Fibroblast of skin of abdomen (primary cell): ENCODE measurements at places on chromosomes 13 and 19.
A peak's percentile ranks its signal among the peaks of the same experiment; 100 is the strongest.

GRCh38 chr13:66265371-66265770 lies 964.8 kb downstream of the PCDH9 start:
- no peak for DNase-seq

- DNase-seq: no peak
Observed at GRCh38 chr19:50516456-50516855, 2.7 kb upstream of the ASPDH start.

GRCh38 chr19:5035793-5036697 lies 67.1 kb downstream of the KDM4B start:
- peak; percentile 11 for DNase-seq

GRCh38 chr13:59111751-59112171 lies 1052.0 kb downstream of the DIAPH3 start:
- peak; percentile 91 for DNase-seq

DNA sequence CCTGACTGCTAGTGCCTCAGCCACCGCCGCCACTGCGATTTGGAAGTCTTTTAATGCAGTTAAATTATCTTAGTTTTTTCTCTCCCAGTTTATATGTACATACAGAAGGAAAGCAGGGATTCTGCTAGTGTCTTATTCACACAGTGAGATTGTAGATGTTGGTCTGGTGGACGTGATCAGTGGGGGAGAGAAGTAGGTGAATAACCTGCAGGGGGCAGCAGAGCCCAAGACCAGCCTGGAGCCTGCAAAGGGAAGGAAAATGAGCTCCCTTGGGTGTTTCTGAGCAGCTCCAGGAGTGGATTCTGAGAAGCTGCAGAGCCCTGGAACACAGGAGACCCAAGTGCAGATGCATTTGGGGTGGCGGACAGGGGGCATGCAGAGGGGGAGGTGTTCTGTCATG lies 26.3 kb downstream of the ZNF844 start:
- peak; percentile 41 for DNase-seq

DNA sequence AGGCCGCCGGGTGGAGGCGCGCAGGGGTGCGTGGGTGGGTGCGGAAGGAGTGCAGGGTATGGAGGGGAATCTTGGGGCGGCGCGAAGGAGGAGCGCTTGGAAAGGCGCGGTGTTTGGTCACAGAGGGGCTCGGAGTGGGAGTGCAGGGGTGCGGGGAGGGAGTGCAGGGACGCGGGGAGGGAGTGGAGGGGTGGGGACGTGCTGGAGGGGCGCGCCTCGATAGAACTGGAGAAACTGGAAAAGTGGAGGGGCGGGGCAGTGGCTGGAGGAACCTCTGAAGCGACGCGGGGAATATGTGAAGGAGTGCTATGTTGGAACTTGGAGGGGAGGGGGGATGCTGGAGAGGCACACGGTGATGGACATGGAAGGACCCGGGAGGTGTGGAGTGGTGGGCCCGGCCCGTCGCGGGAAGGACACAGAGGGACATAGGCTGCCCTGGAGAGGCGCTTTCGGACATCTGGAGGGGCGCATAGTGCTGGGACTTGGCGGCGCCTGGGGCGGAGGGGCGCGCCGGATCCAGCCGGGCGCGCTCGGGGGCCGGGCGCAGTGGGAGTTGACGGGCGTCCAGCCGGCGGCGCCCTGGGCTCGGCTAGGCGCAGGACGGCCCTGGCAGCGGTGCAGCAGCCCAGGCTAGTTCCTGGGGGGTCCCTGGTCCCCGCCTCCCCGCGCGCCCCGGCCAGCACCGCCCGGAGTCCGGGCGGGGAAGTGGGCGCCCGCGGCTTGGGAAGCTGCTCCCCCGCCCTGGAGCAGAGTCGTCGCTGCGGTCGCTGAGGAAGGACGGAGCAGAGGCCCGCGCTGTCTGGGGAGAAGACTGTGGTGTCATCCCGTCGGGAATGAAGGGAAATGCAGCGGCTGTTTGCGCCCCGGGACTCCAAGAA lies 20.8 kb upstream of the SGCG start:
- DNase-seq: peak; percentile 20

GRCh38 chr19:6018786-6019185 lies 40.8 kb upstream of the RANBP3 start:
- DNase-seq: no peak

DNA sequence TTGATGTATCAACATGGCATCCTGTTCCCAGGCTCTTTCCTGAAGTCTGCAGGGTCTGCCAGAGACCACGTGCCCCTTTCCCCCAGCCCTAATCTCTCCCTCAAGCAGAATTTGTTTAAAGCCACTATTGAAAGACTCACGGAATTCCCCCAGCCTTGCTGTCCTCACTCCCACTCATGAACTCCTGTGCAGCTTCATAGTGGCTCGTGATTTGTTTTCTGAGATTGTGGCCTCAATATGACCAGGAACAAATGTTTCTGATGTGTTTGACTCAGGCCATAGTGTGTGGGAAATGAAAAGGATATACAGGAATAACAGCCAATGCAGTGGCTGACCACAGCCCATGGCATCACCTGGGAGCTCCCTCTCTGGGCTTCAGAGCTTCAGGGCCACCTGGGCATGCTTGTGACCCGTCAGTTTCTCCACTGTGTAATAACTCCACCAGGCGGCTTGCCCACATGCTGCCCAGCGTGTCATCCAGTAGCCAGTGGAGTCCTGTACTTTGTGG lies 8.1 kb upstream of the SERPINE3 start:
- no peak for DNase-seq

DNA sequence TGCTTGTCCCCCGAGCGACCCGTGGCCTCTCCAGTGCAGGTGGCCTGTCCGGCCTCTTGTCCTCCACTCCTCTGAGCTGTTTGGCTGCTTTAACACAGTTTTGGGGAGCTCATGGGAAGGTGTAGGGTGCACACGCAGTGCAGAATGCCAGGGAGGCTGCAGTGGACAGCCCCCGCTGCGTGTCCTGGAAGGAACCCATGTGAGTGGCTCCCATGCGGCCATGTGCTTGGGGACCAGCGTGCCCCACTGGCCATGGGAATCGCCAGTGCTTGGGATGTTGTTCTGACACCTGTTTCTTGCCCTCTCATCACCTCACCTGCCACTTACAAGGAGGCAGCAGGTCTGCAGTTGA lies 22.6 kb upstream of the F7 start:
- no peak for DNase-seq

DNA sequence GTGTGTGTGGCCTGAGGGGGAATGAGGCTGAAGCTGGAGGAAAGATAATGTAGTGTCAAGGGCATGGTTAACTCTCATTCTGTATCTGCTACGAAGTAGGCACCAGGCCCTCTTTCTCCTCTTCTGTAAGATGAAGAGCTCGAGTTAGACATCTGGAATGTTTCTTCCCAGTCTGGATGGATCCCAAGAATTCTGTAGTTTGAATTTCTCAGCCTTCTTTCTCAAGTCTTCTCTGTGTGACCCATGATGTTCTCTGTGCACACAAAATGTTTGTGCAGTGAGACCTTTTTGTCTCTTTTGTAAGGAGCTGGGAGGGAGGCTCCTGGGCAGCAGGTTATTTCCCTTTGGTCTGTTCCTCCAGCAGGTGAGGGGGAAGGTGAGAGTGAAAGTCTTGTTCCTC lies 13.7 kb downstream of the FGF9 start:
- DNase-seq: no peak

DNA sequence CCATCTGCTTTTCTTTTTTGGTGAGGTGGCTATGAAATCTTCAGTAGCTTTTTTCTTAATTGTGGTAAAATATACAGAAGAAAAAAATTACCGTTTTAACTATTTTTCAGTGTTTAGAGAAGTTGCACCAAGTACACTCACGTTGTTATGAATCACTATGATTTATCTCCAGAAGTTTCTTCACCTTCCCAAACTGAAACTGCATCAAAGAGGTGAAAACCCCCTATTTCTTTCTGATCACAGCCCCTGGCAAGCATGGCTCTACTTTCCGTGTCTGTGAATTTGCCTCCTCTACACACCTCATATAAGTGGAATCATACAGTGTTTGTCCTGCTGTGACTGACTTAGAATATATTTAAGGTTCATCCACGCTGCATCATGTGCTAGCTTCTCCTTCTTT lies 15.6 kb upstream of the SIGLEC10 start:
- no peak for DNase-seq

DNA sequence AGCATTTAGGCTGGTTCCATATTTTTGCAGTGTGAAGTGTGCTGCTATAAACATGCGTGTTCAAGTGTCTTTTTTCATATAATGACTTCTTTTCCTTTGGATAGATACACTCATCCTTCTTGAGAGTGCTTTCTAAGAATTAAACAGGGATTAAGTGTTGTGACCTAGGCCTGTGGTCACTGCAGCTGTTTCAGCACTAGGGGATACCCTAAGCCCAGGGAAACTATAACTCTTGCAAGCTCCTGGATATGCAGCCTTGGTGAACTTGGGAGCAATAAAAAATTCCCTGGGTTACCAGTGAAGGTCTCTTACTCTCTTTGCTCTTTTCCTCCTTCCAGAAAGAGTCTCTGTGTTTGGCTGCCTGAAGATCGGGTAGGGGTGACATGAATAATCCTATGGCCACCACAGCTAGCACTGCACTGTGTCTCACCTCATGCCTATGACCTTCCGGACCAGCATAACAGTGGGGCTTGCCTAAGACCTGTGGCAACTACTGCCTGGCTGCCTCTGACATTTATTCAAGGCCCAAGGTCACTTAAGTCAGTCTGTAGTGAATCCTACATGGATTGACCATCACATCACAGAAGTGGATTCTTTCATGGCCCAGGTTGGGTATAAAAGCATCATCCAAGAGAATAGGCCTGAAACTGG lies 799.7 kb downstream of the DACH1 start:
- no peak for DNase-seq

DNA sequence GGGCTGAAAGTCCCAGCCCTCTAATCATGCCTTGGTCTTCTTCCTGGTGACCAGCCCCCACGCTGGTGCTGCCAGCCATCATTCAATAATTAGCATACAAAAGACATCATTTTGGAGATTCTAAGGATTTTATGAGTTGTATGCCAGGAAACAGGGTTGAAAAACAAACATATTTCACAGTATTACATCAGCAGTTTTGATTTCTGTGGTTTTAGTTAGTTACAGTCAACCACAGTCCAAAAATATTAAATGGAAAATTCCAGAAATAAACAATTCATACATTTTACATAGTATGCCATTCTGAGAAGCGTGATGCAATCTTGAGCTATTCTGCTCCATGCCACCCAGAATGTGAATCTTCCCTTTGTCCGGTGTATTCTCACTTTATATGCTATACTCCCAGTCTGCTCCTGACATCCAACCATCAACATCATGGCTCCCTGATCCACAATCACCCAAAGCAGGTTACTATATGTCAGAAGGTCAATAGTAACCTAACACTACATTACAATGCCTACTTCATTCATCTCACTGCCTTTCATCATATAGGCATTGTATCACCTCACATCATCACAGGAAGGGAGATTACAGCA lies 49.2 kb downstream of the STOML3 start:
- DNase-seq: peak; percentile 5

DNA sequence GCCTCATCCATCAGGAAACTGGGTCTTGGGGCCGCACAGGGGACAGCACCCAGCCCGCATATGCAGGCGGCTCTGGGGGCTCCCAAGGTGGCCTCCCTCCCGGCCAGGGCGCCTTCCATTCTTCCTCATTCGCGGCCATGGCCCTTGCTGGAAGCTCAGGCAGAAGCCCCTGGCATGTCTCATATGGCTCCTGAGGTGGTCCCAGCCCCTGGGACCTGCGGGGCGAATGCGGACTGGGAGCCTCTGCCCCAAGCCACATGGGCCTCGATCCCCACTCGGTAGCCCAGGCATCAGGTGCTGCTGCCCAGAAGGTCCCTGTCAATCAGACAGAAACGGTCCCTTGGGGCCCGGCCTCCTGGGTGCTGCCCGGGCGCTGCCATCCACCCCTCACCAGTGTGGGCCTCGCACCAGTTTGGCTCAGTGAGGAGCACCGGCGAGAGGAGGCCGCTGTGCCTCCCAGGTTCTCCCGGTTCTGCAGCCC lies 301.6 kb downstream of the TEX29 start:
- DNase-seq: no peak

DNA sequence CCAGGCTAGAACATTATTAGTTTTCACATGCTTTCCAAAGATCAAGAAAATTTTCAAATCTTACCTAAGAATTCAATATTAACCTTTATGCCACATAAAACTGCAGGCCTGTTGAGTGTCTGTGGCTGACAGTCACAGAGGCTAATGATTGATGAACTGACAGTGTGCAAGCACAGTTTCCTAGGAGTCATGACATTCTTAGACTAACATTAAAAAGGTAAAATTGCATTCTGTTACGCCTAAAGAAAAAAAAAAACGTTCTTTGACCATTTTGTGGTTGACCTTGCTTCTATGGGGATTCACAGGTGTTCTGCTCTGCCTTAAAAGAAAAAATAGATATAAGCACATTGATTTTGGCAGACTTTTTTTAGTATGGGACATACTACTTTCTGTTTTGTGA lies 1776.2 kb downstream of the PCDH9 start:
- DNase-seq: no peak

GRCh38 chr13:77781808-77782207 lies 84.3 kb downstream of the SLAIN1 start:
- no peak for DNase-seq
